Spleen (tissue), 13 donors: ENCODE measurements at places on chromosomes 13 and 19. TPM values are rescaled to one million over a fixed set of nuclear protein-coding genes. Genes with fewer than 3 reads are reported as not detected.

Gene DHDH
- 0.92 TPM for total RNA-seq

Gene VAV1
- total RNA-seq: 99.0 TPM

Gene ZNF223
- 9.9 TPM for total RNA-seq

Gene ITGBL1
- 1.2 TPM for total RNA-seq

Gene TMPRSS9
- total RNA-seq: 1.3 TPM

Gene CEACAM20
- not detected for total RNA-seq

Gene NLRP11
- total RNA-seq: not detected

Gene MYH14
- 0.28 TPM for total RNA-seq

- no peaks in the 10 kb centered on the region for H3K27me3 ChIP-seq
- H3K36me3 ChIP-seq: no peaks in the 10 kb centered on the region
- no peak overlapping the region for H3K4me3 ChIP-seq
- H3K27ac ChIP-seq: no peak overlapping the region
- no peaks in the 10 kb centered on the region for H3K4me1 ChIP-seq
Observed at GRCh38 chr19:44590245-44591059, 22.9 kb upstream of the IGSF23 start.

DNA sequence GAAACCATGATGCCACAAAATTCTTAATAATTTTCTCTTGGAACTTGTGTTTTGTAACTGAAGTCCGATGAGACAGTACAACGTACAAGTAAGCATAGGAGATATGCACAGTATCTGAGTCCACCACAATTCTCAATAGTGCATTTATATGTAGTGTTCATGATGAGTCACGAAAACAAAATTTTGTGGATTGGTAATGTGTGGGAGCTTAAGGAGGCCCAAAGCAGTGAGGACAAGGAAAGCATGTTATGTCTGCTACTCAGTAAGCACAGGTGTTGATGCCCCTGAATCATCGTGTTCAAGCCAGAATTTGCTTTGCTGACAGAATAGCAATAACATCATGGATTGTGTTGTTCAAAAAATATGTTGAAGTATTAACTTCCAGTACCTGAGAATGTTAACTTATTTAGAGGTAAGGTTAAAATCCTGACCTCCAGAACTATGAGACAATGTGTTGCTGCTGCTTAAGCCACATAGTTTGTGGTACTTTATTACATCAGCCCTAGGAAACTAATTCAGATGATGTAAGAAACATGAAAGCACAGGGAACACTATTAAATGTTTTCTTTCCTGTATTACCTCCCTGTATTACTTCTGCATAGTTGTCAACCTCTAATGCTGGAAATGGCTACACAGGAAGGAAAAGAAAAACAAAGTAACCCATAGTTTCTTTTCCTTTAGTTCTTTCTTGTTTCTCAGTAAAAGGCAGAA, 201.3 kb downstream of the SLITRK6 start:
- no peaks in the 10 kb centered on the region for H3K4me1 ChIP-seq
- no peak for DNase-seq
- no peaks in the 10 kb centered on the region for H3K36me3 ChIP-seq
- H3K27me3 ChIP-seq: no peaks in the 10 kb centered on the region
- no peak overlapping the region for H3K4me3 ChIP-seq

DNA sequence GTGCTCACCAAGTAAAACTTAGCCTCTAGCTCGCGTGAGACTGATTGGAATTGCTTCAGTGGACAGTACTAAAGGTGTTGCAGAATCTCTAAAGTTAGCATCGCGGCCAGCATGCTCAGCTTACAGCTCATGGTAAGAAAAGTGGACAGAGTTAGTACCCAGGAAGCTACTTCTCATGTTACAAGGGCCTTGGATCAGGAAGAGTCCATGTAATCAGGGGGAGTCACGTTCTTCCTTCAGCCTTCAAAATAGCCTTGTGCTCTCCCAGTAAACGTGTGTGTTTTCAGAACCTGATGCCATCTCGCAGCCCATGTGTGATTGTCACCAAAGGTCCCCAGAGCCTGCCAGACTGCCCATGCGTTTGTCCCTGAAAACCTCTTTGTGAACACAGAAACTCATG, 195.8 kb upstream of the RNF113B start:
- DNase-seq: no peak
- H3K4me3 ChIP-seq: no peak overlapping the region
- no peaks in the 10 kb centered on the region for H3K4me1 ChIP-seq
- no peaks in the 10 kb centered on the region for H3K36me3 ChIP-seq

- no peak overlapping the region for H3K4me3 ChIP-seq
- peaks cover 20% of the 10 kb centered on the region for H3K27me3 ChIP-seq
- peaks cover 24% of the 10 kb centered on the region for H3K4me1 ChIP-seq
- DNase-seq: no peak
Observed at GRCh38 chr13:28380319-28380718, 114.6 kb downstream of the FLT1 start.

DNA sequence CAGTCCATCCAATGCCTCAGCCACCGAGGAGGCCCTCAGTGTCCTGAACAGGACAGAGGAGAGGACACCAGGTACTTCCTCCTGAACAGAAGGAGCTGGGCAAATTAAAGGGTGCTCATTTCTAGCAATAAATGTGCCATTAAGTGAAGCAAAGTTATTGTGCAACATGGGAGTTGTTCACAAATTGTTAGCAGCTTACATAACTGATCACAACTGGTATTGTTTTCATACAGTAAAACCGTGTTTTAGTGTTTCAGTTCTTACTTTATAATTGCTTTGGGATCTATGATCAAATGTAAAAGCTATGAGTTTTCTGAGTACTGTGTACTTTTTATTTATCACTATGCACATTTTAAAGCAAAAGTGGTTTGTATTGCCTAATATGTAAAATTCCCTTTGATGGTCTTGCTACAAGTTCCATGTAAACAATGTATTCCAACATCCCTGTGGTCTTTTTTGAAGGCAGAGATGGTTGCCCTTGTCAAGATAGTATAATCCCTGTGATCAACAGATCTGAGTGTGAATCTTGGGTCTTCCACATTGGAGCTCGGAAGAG, 263.1 kb downstream of the FGF14 start:
- no peaks in the 10 kb centered on the region for H3K27me3 ChIP-seq
- no peaks in the 10 kb centered on the region for H3K4me1 ChIP-seq
- no peak for DNase-seq
- H3K36me3 ChIP-seq: no peaks in the 10 kb centered on the region
- no peak overlapping the region for H3K4me3 ChIP-seq

- no peak overlapping the region for H3K4me3 ChIP-seq
- DNase-seq: no peak
- H3K27me3 ChIP-seq: no peaks in the 10 kb centered on the region
- H3K36me3 ChIP-seq: no peaks in the 10 kb centered on the region
- H3K27ac ChIP-seq: no peak overlapping the region
- H3K4me1 ChIP-seq: no peaks in the 10 kb centered on the region
Observed at GRCh38 chr19:30587869-30588268, 215.7 kb downstream of the ZNF536 start.

DNA sequence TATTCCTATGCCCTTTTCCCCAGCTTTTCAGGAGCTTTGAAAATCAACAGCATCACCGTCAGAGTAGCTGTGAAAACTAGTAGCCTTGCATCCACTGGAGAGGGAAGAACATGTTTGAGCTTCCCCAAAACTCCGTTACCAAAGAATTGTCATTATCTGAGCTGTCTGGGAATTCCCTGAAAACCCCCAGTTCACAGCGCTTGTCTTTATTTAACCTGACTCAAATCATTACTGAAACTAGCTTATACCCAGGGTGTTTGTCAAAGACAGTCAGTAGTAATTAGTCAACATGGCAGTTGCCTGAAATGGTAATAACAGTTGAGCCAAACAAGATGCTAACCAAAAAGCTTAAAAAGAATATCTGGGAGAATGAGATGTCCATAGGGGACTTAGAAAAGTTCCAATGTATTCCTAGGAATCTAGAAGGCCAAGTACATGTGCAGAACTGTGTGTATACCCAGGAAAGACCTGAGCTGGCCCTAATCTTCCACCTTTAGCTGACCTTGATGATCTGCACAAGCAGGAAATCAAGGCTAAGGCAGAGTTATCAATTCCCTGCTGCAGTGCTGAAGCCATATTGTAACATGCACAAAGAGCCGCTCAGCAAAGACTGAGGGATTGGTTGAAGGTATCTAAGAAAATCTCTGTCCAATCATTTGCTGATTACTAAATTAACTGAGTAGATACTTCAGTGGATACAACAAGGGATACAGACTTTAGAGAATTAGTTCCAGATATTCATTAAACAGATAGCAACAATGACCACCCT, 130.8 kb downstream of the KL start:
- peaks cover 9% of the 10 kb centered on the region for H3K4me1 ChIP-seq
- no peak overlapping the region for H3K27ac ChIP-seq
- DNase-seq: no peak
- H3K27me3 ChIP-seq: no peaks in the 10 kb centered on the region
- H3K4me3 ChIP-seq: no peak overlapping the region

DNA sequence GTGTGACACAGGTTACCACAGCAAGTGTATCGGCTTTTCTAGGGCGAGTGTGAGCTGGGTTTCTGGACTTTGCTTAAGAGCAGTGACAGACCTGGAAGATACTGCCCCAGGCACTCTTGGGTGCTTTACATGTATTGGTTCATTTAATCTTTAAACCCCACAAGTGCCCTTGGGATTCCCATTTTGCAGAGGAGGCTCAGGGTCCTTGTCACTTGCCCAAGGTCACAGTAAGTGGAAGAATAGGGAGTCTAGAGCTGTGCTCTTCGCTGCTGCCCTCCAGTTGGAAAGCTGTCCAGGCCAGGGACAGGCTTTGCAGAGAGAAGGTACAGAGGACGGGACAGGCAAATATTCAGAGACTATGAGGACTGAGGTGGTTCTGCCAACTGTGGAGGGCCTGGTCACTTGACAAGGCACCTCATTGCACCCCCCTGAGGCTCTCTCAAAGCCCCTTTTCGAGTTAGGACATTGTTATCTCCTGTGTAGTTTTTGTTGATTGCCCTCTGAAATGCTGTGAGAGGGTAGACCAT, 42.4 kb downstream of the BBC3 start:
- peaks cover 62% of the 10 kb centered on the region for H3K4me1 ChIP-seq
- peaks cover 86% of the 10 kb centered on the region for H3K36me3 ChIP-seq
- peak overlapping the region; percentile 27 for H3K27ac ChIP-seq
- no peaks in the 10 kb centered on the region for H3K27me3 ChIP-seq

- H3K36me3 ChIP-seq: no peaks in the 10 kb centered on the region
- peaks cover 58% of the 10 kb centered on the region for H3K4me1 ChIP-seq
- no peak overlapping the region for H3K4me3 ChIP-seq
- peak overlapping the region; percentile 99 for H3K27ac ChIP-seq
Observed at GRCh38 chr19:18300930-18301717, 19.7 kb upstream of the JUND start.

DNA sequence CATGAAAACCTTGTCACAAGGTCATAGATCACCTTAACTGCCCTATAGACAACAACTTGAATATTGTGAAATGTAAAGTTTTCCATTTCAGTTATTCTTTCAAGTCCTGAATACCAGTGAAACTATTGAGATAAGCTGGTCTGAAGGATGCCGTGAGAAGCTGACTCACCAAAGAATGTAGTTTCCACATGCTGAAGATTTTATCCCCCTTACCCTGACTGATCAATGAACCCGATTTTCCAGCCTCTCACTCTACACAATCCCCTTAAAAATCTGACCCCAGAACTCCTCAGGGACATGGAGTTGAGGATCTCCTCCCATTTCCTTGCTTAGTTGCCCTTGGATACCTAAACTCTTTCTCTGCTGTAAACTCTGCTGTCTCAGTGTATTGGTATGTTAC, 67.5 kb downstream of the POSTN start:
- H3K27me3 ChIP-seq: no peaks in the 10 kb centered on the region
- DNase-seq: no peak
- H3K4me3 ChIP-seq: no peak overlapping the region
- H3K27ac ChIP-seq: no peak overlapping the region
- H3K36me3 ChIP-seq: no peaks in the 10 kb centered on the region

- no peaks in the 10 kb centered on the region for H3K4me1 ChIP-seq
- H3K36me3 ChIP-seq: no peaks in the 10 kb centered on the region
- DNase-seq: no peak
- H3K27ac ChIP-seq: no peak overlapping the region
Observed at GRCh38 chr13:108985166-108985565, 355.8 kb downstream of the MYO16 start.

GRCh38 chr13:77503398-77503797, 32.1 kb upstream of the SCEL start:
- H3K27ac ChIP-seq: no peak overlapping the region
- H3K4me1 ChIP-seq: no peaks in the 10 kb centered on the region
- no peaks in the 10 kb centered on the region for H3K27me3 ChIP-seq
- no peak for DNase-seq
- no peak overlapping the region for H3K4me3 ChIP-seq

DNA sequence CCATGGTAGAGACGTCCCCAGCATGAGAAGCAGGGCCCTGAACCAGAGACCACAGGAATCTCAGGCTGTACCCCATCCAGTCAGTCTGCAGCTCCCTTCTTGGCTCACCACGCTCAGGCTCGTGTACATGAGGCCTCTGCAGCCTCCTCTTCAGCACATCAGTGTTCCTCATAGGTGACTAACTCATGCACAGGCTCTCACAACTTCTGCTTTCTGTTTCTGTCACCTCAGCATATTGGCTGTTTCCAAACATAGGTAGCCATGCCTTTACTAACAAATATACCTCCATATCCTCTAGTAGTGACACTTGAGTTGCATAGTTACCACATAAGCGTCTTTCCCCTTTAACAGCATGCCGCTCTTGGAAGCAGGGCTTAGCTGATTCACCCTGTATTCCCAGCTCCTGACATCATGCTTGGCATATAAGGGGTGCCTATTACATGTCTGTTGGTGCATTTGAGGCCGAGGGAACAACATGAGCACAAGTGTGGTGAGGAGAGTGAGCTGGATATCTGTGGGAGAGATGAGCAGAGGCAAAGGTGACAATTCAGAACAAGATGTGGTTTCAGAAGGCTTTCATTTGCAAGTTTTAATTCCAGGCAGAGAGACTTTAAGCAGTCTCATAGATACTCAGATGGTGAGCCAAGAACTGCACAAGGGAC, 16.7 kb downstream of the ZNF473 start:
- no peaks in the 10 kb centered on the region for H3K4me1 ChIP-seq
- H3K27me3 ChIP-seq: no peaks in the 10 kb centered on the region
- peaks cover 100% of the 10 kb centered on the region for H3K36me3 ChIP-seq
- DNase-seq: no peak

GRCh38 chr13:92074658-92075057, 676.2 kb downstream of the GPC5 start:
- no peaks in the 10 kb centered on the region for H3K4me1 ChIP-seq
- no peak overlapping the region for H3K4me3 ChIP-seq
- no peaks in the 10 kb centered on the region for H3K36me3 ChIP-seq
- no peaks in the 10 kb centered on the region for H3K27me3 ChIP-seq
- no peak overlapping the region for H3K27ac ChIP-seq

GRCh38 chr19:1237754-1238368, at the start of gene CBARP:
TSS of gene CBARP (minus strand) at chr19:1238005. CDS start at chr19:1236100, 1,905 bp downstream.
- H3K27me3 ChIP-seq: no peaks in the 10 kb centered on the region
- H3K4me1 ChIP-seq: peaks cover 77% of the 10 kb centered on the region
- H3K36me3 ChIP-seq: no peaks in the 10 kb centered on the region
- H3K27ac ChIP-seq: peak within 1 kb of the TSS; percentile 8
